ENCODE measurements at places on chromosomes 1 and 21.

DNA sequence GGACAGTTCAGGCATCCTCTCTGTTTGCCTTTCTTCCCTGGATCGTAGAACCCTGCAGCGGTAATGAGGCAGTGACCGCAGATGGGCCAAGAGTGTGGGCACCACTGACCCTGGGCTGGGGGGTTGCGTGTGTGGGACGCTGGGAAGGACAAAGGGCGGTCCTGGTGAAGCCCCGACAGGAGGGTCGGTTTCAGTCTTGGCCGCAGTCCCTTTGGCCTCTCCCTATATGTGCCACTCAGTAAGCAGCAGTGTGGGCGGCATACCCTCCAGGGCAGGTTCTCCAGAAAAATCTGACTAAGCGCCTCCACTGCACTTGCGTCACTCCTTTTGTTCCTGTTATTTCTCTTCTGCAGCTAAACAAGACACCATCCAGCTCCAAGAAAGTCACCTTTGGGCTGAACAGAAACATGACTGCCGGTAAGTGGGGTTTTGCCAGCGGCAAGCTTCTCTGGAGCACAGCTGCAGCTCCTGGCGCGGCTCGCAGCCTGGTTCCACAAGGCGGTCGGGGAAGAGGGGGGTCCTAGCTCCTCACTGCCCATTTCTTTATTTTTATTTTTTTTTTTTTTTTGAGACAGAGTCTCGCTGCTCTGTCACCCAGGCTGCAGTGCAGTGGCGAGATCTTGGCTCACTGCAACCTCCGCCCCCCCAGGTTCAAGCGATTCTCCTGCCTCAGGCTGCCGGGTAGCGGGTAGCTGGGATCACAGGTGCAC lies 27.7 kb upstream of the PDXK start:
- no peak for DNase-seq

GRCh38 chr21:22955559-22955958 lies 1957.3 kb downstream of the NCAM2 start:
- no peak for DNase-seq

GRCh38 chr1:175118375-175119367 lies 51.0 kb downstream of the TNN start:
- DNase-seq = no peak

DNA sequence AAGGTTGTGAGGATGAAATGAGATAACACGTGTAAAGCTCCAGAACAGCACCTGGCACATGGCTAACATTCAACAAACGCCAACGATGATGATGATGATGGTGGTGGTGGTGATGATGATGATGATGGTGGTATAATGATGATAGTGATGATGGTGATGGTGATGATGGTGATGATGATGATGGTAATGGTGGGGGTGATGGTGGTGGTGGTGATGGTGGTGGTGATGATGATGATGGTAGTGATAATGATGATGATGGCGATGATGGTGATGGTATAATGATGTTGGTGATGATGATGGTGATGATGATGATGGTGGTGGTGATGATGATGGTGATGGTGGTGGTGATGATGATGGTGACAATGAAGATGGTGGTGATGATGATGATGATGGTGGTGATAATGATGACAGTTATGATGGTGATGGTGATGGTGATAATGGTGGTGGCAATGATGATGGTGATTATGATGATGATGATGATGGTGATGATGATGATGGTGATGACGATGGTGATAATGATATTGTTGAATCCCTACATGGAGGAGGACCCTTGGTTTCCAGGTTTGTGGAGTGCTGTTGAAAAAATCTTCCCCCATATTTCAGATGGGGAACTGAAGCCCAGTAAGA lies 54.1 kb downstream of the DMRTA2 start:
- no peak for DNase-seq

DNA sequence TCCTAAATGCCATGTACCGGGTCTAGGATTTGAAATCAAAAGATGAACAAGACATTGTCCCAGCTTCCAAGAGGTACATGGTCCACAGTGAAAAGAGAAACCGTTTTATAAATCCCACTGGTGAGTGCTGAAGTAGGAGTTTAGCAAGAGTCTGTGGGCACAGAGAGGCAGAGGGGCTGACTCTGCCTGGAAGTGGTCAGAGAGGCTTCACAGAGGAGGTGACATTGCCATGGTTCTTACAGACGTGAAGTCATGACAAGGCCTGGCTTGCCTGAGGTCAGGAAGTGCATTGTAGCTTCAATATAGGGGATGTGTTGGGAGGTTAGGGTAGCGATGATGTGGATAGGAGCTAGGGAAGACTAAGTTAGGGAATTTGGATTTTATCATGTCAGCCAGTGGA lies 28.4 kb downstream of the MAPKAPK2 start:
- no peak for DNase-seq

GRCh38 chr1:17293681-17294425 lies 14.1 kb upstream of the PADI4 start:
- no peak for DNase-seq

DNA sequence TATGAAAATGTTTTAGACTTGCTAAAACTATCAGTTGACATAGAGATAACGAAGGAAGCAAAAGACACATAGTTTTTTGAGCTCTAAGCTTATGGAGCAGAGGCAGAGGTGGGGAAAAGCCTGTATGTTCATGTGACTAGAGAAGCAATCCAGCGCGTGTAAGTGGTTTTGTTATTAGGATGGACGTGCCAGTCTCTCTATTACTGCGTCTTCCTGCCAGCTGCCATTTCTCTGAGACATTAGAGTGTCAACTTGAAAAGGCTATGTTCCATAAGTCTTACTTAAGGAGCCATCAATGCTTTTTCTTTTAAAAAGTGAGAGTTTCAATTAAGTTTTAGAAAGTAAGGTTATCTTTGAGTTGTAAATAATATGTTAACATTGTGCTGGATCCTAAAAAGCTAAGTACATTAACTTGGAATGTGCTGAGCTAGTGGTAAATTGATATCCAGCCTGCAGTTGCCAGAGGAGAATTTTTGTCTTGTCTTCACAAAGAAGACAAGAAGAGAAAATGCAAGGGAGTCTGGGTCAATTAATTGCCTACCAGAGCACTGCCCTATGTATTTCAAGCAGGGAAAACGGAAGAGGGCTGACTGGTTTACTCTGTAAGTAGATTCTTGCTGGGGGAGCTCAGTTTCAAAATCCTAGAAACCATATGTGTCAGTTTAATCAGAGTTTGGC lies 161.8 kb upstream of the B3GALT2 start:
- DNase-seq = no peak

DNA sequence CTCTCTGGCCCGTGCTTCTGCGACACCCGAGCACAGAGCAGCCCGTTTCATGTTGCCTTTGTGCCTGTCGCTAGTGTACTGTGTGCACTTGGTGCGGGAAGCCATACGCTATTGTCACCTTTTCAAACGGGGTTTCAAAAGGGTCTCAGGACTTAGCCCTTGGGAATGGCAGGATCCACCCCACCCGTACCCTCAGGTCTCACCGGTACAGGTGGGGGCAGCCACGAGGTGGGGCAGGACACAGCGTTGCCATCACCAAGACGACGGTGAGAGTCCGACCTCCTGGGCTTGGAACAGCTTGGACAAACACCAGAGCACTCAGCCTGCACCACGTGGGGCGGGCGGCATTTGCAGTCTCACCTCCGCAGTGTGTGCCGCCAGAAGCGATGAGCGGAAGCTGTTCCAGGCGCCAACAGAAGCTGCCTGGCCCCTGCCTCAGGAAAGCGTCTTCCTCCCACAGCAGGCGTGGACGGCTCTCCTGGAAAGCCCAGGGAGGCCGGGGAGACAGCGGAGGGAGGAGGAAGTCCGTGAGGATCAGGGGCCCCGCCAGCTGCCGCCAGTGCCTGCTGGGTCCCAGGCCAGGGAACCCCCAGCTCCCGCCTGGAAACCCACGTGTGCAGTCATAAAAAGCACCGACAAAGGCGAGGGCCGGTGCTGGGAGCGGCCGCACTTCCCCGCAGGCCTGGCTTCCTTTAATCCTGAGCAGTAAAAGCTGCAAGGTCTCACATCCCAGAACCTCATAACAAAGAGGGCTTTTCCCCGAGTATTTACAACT lies 131.3 kb upstream of the ARHGEF16 start:
- DNase-seq = no peak

DNA sequence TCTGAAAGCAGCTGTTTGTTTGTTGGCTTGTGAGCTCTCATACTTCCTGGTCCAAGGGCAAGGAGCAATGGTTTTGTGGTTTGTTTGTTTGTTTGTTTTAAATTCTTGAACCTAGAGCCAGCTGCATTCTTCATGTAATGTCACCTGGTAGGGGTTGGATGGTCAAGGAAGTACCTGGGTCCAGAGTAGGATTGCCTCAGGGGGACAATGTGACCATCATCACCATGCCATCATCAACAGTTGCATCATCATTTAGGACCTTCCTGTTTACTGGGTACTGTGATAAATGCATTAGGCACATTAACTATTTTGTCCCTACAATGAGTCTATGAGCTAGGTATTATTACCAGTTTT lies 14.7 kb upstream of the MYOG start:
- no peak for DNase-seq

DNA sequence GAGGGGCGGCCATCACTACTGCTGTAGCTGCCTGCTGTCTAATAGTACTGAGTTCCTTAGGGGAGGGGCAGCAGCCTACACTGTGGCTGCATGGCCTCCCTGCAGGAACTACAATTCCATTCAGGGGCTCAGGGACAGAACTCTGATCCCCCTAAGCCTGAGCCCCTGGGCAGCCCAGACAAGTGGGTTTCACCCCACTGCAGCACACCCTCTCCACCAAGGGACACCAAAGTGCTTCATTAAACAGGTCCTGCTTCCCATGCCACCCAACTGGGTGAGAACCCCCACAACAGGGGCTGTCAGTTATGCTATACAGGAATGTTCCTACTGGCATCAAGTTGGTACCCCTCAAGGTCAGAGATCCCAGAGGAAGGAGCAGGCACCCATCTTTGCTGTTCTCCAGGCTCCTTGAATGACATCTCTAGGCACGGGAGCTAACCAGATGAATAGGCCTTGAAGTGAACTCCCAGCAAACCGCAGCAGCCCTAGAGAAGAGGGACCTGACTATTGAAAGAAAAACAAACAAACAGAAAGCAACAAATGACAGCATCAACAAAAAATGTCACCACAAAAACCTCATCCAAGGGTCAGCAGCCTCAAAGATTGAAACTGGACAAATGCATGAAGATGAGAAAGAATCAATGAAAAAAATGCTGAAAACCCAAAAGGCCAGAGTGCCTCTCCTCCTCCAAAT lies 437.4 kb downstream of the NUF2 start:
- DNase-seq = no peak

GRCh38 chr1:185850366-185850765 lies 116.2 kb downstream of the HMCN1 start:
- no peak for DNase-seq

- DNase-seq = no peak
Observed at GRCh38 chr1:110214454-110215404, 4.6 kb downstream of the KCNC4 start.

DNA sequence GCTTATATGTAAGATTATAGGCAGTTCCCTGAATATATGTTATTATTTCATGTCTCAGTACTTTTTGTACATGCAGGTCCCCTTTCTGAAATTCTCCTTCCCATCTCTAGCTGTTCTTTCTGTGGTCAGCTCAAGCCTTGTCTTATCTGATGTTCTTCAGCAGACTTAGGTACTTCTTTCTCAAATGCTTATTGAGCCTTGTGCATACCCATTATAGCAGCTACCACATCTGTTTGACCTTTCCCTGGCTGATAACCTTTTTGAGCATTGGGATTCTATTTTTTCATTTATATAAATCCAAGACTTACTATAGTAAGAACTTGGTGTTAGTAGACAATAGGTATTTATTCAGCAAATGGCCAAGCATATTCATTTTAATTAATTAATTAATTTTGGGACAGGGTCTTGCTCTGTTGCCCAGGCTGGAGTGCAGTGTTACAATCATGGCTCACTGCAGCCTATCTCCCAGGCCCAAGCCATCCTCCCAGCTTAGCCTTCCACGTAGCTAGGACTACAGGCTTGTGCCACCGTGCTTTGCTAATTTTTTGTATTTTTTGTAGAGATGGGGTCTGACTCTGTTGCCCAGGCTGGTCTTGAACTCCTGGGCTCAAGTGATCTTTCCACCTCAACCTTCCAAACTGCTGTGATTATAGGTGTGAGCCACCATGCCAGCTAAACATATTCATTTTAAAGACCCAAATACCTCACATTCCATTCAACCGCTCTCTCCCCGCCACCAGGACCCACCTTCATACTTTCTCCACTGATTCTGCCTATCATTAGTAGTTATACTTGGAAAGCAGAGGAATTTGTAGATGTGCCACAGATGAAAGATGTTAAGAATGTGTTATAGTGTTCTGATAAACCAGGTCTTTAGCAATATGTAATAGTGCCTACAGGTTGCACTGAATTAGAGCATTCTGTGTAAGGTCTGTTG lies 16.7 kb downstream of the TIPRL start:
- no peak for DNase-seq

All from WTC11 (cell line).